ENCODE measurements at places on chromosomes 7 and 10. TPM values are rescaled to one million over a fixed set of nuclear protein-coding genes. Genes with fewer than 3 reads are reported as not detected.

The PNLIP gene
- not detected for total RNA-seq

The DNAH11 gene
- 53.6 TPM for total RNA-seq

The MYL10 gene
- total RNA-seq = not detected

The RSPH10B2 gene
- total RNA-seq = not detected

The ADAM8 gene
- 0.50 TPM for total RNA-seq

The CLCN1 gene
- not detected for total RNA-seq

The CHAT gene
- not detected for total RNA-seq

The GHRHR gene
- not detected for total RNA-seq

The LRIT2 gene
- not detected for total RNA-seq

The KCNIP2 gene
- total RNA-seq = not detected

The CHN2 gene
- 17.2 TPM for total RNA-seq

The MSMB gene
- total RNA-seq = not detected

The GRM8 gene
- 2.9 TPM for total RNA-seq

The DYNC1I1 gene
- total RNA-seq = 6.5 TPM

The MRPS17 gene
- total RNA-seq = 36.2 TPM

The GNG11 gene
- 58.5 TPM for total RNA-seq

The CCZ1B gene
- total RNA-seq = 77.7 TPM

The CALML5 gene
- total RNA-seq = not detected

The CYP26A1 gene
- not detected for total RNA-seq

The PAOX gene
- total RNA-seq = not detected

The ANXA8L1 gene
- not detected for total RNA-seq

The KEL gene
- total RNA-seq = 0.21 TPM

The LIPK gene
- total RNA-seq = not detected

The TUBAL3 gene
- total RNA-seq = not detected

The ZNF239 gene
- 5.7 TPM for total RNA-seq

The ZWINT gene
- 156 TPM for total RNA-seq

The VSTM4 gene
- total RNA-seq = 0.29 TPM

The NEUROG3 gene
- 0.14 TPM for total RNA-seq

The METTL2B gene
- total RNA-seq = 29.8 TPM

The C10orf105 gene
- total RNA-seq = not detected

The PRRT4 gene
- 0.21 TPM for total RNA-seq

The GUSB gene
- total RNA-seq = 41.6 TPM

The CYP3A5 gene
- total RNA-seq = not detected

The FAM20C gene
- 164 TPM for total RNA-seq

The SLC39A12 gene
- not detected for total RNA-seq

The OGDHL gene
- total RNA-seq = 0.37 TPM

The ABCB1 gene
- 12.4 TPM for total RNA-seq

The DPP6 gene
- total RNA-seq = not detected

The TASOR2 gene
- 42.4 TPM for total RNA-seq

The ANKRD1 gene
- 6.0 TPM for total RNA-seq

The HMX3 gene
- 0.45 TPM for total RNA-seq
